ENCODE measurements at places on chromosomes 5 and 9.

GRCh38 chr9:83706676-83707517, 861 bp downstream of the UBQLN1 start:
- DNase-seq = peak; percentile 54

DNA sequence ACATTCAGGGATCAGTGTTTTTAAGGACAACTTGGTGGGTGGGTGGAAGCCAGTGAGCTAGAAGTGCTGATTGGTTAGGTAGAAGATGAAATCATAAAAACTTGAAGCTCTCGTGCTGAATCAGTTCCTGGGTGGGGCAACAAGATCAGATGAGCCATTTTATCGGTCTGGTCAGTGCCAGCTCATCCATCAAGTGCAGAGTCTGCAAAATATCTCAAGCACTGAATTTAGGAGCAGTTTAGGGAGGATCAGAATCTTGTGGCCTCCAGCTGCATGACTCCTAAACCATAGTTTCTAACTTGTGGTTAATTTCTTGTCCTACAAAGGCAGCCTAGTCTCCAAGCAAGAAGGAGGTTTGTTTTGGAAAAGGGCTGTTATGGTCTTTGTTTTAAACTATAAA, 166.4 kb downstream of the FAM170A start:
- no peak for DNase-seq

DNA sequence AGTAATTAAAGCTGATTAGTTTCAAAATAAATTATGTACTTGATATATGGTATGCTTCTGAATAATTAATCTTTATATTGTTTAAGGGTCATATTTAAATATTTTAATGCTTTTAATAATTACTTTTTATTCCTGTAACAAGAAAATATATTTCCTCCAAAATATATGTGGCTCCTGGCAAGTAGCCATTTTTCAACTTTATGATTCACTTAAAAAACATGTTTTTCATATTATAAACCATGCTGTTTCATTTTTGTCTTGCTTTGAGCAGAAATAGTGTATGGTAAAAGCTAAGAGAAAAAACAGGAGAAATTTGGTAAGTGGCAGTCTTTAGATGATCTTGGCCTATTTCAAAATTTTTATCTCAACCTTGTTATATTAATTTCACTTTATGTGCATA, 14.6 kb downstream of the SPATA9 start:
- no peak for DNase-seq

- no peak for DNase-seq
Observed at GRCh38 chr5:149013796-149014195, 49.1 kb downstream of the SH3TC2 start.

GRCh38 chr9:106583751-106584150, 279.2 kb upstream of the ZNF462 start:
- DNase-seq = no peak

DNA sequence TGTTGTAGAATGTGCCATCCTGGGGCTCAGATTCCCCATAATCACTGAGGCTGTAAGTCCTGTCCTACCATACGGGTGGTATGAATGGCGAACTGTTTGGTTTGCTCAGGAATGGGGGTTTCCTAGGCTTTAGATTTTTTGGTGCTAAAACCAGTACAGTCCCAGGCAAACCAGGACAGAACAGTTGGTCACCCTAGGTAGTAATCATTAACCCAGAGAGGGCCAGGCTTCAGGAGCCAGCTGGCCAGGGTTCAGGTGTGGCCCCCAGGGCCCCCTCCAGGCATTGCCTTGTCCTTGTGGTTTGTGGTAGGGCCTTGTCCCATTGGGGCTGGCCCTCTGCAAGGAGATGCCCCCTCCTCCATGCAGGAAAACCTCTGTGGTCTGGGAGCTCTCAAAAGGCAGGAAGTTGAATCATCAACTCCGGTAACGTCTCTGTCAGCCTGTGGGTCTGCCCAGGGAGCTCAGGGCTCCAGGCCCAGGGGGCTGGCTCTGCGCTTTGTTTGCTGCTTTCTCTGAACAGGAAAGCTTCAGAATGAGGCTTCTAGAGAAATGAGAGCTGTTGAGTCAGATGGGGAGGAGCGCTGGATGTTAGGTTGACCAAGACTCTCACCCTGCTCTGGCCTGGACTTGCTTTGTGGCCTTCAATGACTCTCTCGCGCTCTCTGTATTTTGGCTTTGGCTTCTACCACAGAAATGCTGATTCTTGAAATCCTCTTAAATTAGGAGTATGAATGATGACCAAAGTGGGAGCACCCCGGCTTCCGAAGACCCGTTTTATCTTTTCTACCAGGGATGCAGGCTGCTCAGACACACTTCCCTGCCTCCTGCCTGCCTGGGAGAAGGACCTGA, 22.2 kb upstream of the JADE2 start:
- DNase-seq = peak; percentile 95

- no peak for DNase-seq
Observed at GRCh38 chr9:33455945-33456344, 8.6 kb upstream of the AQP3 start.

DNA sequence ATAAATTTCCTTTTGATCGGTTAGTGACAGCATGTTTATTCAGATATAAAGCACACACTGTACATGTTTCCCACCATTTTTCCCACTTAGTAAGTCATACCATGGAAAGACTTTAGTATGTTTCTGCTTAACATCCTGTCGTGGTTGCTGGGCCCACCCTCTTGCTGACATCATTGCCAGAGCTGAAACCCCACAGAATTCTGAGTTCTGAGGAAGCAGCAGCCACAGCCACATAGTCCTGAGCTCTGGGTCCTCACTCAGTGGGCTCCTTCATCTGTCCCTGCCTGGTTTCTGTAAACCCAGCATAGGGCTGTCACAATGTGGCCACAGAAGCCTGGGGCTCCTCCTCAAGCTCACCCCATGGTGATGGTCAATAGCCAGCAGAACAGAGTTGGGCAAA, 441.5 kb downstream of the ENC1 start:
- no peak for DNase-seq

- DNase-seq = no peak
Observed at GRCh38 chr9:86355814-86356213, 1.6 kb upstream of the TUT7 start.

DNA sequence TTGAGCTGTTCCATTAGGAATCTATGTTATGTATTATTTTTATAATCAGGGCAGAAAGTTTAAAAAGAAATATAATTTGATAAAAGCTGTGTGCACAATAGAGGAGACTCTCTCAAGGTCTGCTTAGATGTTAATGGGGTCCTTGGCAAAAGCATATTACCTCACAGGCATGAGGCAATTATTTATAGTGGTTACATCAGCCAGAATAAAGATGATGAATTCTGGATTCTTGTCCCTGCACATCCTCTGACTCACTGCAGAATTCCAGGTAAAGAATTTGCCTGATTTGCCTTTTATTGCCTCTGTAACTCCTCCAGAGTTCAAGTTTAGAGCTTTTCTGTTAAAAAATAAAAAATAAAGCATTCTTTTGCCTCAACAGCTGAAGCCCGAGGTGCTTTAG, 253.6 kb downstream of the MAST4 start:
- DNase-seq = no peak

- DNase-seq = no peak
Observed at GRCh38 chr5:90055831-90056328, 353.7 kb downstream of the CETN3 start.

GRCh38 chr9:34337403-34337802, 8.0 kb downstream of the NUDT2 start:
- no peak for DNase-seq

DNA sequence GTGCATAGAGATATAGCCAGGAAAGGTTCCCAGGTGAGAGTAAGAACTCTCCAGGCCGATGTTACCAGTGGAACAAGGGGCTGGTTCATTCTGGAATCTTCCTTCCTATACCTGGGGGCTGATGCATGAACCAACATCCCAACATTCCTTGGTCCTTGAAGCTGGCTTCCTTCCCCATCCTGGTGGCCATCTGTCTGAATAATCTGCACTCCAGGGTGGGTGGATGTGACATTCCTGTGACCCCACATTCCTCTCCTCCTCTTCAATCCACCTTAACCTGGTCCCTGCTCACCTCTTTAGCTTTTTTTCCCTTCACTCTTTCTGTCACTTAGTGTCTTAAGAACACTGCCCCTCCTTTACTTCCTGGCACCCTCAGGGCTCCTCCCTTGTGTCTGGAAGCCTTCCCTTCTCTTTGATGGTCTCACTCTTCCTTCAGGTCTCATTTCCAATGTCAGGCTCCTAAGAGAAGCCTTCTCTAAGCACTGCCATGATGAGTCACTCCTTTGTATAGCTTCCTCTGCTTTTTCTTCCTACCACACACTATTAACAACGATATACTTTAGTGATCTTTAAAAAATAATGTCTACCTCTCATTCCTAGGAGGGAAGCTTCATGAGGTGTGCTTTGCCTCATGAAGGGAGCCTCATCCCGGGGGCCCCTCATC, 80.3 kb downstream of the BOD1 start:
- DNase-seq = no peak

GRCh38 chr9:118003240-118003639, 299.0 kb downstream of the TLR4 start:
- no peak for DNase-seq

- no peak for DNase-seq
Observed at GRCh38 chr5:139523635-139524445, 37.3 kb upstream of the UBE2D2 start.

DNA sequence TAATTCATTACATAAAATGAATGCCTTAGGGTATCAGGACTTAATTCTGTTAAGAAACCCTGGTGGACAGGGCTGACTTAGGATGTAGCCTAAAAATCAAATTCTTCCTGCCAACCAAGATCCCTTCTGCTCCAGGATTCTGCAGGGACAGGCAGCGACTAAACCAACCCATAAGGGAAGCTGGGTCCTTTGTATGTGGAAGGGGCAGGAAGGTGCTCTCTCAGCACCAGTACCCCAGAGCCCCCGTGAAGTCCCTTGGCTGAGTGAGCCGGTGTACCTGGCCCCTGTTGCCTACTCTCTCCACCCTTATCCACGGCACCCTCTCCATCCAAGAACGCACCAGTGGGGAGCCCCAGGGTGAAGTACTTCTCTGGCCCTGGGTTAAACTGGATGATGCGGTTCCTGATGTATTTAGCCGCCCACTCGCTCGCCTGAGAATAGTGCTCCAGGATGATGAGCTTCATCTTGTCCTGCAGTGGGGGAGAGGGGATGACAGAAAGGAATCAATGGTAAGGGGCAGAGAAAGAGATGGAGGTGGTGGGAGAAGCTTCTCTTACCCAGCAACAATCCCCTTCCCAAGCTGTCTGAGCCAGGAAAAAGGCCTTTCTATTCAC, 1.1 kb downstream of the GNPDA1 start:
- no peak for DNase-seq
